ENCODE measurements at places on chromosomes 13 and 19.

DNA sequence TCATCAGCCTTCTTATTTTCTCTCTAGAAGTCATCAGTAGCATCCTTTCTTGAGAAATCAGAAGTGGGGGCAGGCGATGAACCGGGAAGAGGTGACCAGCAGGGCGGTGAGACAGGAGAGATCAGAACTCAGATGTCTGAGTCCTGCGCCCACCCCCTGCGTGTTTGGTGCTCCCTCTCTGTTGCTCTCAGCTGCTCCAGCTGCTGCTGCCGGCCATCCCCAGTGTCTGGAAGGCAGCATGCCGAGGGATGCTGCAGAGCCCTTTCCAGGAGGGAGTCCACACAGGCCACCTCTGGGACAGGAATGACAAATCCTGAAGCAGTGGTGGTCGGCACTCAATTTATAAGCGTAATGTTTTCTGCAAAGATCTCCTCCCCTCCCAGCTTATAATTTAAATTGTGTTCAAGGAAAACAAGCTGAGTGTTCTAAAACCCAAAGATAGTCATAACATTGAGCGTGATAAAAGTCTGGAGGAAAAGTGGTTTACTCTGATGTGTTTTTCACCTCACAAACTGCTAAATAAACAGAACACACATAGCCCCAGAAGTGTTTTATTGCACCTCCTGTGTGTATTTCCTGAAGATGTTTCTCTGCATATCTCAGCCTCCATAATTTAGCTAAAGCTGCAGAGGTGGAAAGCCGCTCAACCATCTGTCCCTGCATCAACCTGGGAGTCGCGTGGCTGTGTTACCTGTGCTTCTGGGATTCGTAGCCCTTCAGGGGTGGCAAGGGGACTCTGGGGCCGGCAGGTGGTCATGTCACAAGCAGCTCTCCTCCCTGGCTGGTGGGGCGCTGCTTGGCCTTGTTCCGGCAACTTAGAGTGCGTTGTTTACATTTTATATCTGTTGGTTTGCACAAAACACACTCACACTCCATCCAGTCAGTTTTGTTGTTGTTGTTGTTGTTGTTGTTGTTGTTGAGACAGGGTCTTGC, 191.2 kb downstream of the USP12 start:
- no peak for DNase-seq

GRCh38 chr13:110213461-110214074, 93.4 kb downstream of the COL4A1 start:
- no peak for DNase-seq

DNA sequence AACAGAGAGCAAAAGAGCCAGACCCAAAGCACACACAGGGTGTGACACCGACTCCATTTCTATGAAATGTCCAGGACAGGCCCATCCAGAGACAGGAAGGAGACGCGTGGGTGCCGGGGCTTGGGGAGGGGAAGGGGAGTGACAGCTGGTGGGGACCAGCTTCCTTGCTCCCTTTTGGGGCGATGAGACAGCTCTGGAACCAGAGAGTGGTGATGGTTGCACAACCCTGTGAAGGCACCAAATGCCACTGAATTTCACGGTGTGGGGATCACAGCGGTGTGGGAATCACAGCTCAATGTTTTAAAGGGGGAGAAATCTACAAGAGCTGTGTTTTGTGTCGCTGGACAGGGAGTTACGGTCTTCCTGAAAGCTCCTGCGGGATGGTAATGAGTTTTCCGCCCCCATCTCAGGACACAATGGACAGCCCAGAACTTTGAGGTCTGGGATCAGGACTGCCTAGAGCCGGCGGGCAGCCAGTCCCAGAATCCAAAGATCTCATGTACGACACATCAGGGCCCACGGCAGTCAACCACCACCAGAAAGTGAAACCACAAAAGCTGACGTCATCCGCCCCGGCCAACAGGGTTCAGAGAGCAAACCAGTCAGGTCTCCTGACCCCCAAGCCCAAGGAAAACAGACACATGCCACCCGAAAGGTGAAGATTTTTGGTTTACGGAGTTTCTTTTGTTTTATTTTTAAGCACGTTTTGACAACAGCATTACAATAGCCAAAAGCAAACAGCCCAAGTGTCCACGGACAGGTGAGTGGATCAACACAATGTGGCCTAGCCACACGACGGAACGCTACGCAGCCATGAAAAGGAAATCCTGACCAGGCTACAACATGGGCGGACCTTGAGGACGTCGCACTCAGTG, 7.3 kb downstream of the SGTA start:
- no peak for DNase-seq

DNA sequence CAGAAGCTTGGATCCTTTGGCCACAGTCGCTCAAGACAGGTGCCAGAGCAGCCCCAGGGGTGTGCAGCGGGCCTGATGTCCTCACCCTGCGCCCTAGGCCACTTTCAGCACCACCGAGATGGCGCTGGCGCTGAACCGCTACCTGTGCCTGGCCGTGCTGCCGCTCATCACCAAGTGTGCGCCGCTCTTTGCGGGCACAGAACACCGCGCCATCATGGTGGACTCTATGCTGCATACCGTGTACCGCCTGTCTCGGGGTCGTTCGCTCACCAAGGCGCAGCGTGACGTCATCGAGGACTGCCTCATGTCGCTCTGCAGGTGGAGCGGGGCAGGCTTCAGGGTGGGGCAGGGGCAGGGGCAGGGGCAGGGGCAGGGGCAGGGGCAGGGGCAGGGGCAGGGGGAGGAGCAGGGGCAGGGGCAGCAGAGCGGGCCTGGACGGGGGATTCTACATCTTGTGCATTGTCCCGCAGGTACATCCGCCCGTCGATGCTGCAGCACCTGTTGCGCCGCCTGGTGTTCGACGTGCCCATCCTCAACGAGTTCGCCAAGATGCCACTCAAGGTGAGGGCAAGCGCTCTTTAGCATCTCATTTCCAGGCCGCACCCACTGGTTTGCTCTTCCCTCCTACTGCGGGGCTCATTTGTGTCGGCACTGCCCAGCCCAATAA, 69.1 kb downstream of the RYR1 start:
- DNase-seq, result no peak

DNA sequence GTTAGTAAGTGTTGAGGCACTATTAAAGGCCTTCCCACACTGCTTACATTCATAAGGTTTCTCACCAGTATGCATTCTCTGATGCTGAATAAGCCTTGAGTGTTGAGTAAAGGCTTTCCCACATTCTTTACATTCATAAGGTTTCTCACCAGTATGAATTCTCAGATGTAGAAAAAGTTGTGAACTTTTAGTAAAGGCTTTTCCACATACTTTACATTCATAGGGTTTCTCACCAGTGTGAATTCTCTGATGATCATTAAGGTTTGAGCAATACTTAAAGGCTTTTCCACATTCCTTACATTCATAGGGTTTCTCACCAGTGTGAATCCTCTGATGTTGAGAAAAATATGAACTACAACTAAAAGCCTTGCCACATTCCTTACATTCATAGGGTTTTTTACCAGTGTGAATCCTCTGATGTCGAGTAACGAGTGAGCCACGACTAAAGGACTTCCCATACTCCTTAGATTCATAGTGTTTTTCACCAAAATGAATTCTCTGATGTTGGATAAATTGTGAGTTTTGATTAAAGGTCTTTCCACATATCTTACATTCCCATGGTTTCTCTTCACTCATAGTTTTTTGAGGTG, 24.2 kb downstream of the ZNF829 start:
- no peak for DNase-seq

DNA sequence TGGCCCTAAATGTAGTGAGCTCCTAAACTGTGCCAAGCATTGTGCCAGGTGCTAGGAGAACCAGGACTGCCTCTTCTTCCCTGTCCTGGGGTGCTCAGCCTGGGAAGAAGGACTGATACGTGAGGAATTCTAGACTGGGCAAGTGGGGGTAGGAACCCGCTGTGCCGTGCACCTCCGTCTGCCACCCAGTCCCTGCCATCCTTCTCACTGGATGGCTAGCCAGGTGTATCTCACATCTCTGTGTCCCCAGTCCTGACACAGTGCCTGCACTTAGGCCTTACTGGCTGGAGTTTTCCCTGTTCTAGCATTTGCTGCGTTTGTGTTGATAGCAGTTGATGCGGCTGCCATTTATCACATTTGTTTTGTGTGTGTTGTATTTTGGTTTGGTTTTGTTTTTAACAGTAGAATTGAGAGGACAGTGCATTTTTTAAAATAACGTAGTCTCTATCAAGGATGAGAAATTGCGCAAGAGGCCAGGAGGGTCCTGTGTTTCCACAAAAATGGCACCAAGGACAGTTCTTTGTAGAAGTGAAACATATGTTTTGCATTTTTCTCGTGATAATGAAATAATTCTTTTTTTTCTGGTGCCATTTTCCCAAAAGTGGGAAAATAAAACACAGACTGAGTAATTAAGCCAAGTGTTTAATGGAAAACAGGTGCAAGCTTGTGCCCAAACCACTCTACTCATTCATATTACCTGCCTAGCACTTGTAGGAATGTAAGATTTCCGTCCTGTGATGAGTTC, 4.7 kb upstream of the GPR183 start:
- DNase-seq, result no peak

- DNase-seq, result no peak
These were observed 54.8 kb downstream of the DGKH start for GRCh38 chr13:42102961-42103865.

GRCh38 chr19:19524053-19524452, 4.7 kb upstream of the YJEFN3 start:
- DNase-seq, result no peak

GRCh38 chr13:33279414-33280278, 5.9 kb downstream of the STARD13 start:
- peak; percentile 40 for DNase-seq

DNA sequence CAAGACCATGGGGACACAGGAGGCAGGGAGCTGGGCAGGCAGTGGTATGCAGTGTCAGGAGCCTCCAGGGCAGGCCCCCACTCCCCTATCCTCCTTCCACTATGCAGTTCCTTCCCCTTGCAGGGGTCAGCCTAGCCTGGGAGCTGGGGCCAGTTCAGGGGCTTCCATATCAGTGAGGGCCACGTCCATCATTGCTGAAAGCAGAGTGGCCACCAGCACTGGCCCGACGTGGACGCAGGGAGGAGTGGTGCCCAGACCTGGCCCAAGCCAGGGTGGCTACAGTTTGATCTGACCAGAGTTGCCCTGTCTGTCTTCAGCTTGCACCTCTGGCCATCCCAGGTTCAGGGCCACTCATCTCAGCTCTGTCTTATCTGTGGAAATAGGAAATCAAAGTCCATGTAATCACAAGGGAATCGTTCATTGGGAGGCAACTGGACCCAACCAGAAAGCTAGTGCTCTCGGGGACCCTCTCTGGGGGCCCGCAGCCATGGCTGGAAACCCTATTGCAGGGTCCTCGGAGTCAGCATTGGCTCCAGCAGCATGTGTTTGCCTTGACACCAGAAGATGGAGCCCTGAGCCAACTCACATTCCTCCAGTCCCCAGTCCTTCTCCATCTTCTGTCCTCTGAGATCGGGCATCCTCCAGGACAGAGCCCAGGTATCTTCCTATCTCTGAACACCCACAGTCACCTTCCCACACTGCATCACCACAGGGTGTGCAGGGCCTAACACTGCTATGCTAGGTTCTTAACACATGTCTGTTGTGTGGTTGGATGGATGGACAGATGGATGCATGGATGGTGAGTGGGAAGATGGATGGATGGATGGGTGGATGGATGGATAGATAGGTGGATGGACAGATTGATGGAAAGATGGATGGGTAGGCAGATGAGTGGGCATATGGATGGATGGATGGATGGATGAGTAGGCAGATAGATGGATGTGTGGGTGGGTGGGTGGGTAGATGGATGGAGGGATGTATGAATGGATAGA, 75.7 kb upstream of the KCTD15 start:
- DNase-seq, result no peak

DNA sequence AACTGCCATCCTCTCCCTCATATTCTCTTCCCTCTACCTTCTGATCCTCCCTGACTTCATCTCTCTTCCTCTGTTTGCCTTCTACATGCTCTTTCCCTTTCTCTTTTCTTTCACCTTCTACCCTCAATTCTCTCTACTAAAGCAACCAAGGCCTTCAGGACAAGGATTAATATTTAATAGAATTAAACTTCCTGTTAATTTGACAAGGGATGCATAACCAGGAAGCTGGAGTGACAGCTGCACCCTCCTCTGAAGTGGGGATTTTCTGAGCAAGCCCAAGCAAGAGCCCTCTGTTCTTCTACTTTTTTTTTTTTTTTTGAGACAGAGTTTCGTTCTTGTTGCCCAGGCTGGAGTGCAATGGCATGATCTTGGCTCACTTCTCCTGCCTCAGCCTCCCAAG, 63.4 kb upstream of the MED4 start:
- DNase-seq, result no peak

- no peak for DNase-seq
These were observed 220.9 kb downstream of the FOXO1 start for GRCh38 chr13:40445557-40445990.

DNA sequence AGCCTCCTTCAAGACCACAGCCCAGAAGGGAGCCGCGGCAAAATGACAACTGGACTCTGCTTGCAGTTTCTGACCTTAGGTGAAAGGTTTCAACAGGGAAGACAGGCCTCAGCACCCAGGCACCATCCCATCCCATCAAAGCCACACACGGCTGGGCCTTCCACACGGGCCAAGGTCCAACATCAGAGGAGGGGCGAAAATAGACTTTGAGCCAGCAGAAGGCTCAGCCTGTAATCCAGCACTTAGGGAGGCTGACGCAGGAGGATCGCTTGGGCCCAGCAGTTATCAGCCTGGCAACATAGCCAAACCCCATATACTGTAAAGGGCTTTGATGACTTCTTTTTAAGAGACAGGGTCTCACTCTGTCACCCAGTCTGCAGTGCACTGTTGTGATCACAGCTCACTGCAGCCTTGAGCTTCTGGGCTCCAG, 26.8 kb upstream of the TINCR start:
- DNase-seq, result no peak

GRCh38 chr19:48490981-48491792, 20.4 kb downstream of the LMTK3 start:
- DNase-seq, result no peak

GRCh38 chr13:98199480-98199879, 22.4 kb upstream of the RNF113B start:
- no peak for DNase-seq

GRCh38 chr19:17965370-17966128, 1.4 kb upstream of the KCNN1 start:
- no peak for DNase-seq
